ENCODE measurements at places on chromosomes 5 and 9.

GRCh38 chr5:72390836-72391235 is 70.7 kb downstream of the PTCD2 start:
- no peak for DNase-seq

- peak; percentile 88 for DNase-seq
Observed at GRCh38 chr9:124251605-124252378, 6.0 kb upstream of the NEK6 start.

GRCh38 chr5:168298949-168299348 is 7.5 kb downstream of the WWC1 start:
- DNase-seq: no peak

DNA sequence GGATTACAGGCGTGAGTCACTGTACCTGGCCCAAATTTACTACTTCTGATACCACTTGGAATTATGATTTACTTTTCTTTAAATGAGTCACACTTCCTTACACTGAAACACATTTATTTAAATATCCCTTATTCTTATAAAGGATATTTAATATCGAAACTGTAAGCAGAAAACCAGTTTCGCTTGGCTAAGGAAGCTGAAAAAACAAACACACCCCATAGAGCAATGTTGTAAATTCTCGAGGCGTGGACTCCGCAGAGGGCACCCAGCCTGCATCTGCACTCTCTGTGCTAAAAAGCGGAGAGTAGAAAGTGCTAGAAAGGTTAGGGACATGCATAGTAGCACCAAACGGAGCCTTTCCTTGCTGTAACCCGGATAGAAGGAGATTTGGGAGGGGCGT is 86.5 kb downstream of the HMCN2 start:
- DNase-seq: peak; percentile 4

DNA sequence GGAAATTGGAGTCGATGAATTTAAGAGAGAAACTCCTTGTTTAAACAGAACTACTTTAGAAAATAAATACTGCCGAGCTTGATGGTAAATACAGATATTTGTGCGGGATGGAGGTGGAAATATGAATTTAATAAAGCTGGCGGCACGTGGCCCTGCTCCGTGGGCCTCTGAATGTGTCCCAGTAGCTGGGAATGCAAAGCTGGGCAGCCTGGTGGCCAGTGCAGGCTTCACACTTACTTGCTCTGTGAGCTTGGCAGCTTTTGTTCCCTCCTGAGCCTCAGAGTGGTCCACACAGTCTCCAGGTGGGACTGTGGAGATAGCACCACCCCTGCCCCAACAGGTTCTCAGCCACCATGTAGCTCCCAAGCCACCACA is 45.9 kb downstream of the BARX1 start:
- no peak for DNase-seq

DNA sequence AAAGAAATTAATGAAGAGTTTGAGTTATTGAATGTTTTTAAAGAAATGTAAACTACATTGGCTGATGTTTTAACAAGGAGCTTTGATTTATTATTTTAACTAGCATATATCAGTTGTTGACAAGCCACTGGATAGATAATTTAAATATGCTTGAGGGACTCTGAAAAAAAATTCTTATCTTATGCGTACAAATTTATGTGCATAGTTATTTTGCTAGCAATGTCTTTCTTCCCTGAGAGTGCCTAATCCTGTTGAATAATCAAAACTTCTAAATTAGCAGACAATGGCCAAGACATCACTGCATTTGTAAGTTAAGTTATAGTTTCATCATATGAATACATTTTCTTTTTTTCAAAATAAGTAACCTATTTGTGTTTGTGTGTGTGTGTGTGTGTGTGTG is 342.3 kb downstream of the MED10 start:
- no peak for DNase-seq

- DNase-seq: no peak
Observed at GRCh38 chr5:111975133-111975532, 218.1 kb upstream of the NREP start.

GRCh38 chr9:37798677-37799076 is 1.9 kb upstream of the DCAF10 start:
- DNase-seq: no peak

- no peak for DNase-seq
Observed at GRCh38 chr5:135481909-135482311, 29.8 kb upstream of the TIFAB start.

DNA sequence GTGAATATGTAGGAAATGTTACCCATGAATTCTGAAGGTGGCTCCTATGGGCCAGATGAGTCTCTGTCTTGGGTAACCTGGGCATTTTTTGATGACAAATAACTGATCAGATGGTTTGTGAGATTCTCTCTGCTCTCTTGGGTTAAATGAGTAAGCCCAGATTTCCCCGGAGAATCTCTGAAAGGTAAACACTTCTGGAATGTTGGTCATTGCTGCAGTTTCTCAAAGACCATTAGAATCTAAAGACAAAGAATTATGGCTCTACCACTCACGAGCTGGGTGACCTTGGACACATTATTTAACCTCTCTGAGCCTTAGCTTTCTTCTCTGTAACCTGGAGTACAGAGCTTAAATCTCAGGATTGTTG is 191.2 kb downstream of the DAB2IP start:
- peak; percentile 44 for DNase-seq

- no peak for DNase-seq
Observed at GRCh38 chr5:1540831-1541701, 17.3 kb upstream of the LPCAT1 start.

GRCh38 chr9:34010979-34011378 is 37.7 kb downstream of the UBAP2 start:
- DNase-seq: no peak

DNA sequence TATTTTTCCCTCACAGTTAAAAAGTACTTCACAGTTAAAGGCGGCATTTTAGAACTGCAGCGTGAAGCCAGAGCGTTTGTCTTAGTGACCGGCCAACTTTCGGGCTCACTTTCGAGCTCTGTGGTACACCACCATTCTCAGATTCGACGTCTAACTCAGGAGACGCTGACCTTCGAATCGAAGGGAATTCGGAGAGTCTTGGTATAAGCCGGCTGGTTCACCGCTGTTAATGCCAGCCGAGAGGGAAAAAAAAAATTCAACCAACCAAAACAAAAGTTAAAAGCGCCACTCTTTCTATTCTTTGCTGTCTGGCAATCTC is 544 bp upstream of the SNX24 start:
- no peak for DNase-seq

DNA sequence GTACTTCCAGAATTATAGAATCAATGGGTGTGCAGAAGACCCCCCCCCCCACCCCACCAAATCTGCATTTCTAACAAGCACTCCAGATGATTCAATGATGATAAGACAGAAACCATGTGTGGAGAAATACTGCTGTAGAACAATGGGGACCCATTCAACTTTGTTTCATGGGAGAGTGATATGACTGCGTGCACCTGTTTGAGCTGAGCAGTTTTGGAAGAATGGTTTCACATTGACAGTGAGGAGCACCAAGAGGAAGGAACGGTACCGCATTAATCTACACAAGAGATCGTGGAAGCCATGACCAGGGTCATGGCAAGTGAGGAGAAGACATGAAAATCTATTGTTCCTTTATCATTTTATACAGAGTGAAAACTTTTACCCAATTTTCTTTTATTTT is 202.7 kb downstream of the CD180 start:
- no peak for DNase-seq

DNA sequence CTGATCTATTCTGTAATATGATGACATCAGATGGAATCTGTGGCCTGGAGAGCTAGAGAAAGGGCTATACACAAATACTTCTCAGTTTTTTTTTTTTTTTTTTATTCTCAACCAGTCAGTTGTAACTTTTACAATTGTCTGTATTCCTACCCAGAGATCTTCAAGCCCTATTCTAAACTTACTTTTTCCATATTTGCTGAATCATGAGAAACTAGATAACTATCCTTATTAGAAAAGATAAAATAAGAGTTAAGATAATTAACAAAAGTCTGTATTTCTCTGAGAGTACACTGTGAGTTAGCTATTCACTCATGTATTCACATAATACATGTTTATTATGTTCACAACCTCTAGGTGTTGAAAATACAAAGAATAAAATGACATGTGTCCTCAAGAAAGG is 1575.9 kb downstream of the EFNA5 start:
- DNase-seq: no peak

DNA sequence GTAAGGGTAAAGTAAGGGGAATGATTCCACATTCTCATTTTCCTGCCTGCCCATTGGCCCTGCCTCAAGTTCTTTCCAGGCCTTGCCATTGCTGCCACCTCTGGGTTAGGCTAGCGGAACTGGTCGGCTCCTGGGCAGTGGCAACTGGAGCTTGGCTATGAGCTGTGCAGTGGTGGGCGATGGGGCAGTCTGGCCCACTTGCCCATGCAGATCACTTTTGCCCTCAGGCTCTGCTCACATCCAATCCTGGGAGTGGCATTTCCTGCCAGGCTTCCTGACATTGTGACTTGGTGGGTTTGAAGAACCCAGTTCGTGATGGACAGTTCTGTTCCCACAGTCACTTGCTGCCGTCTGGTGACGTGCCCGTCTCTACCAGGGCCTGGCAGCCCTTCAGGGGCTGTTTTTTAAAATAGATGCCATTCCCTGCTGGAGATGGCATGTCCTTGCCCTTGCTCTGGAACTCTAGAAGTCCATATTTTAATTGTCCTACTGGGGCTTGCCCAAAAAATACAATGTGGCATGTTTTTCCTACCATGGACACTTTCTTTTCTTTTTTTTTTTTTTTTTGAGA is 86.1 kb downstream of the FGF18 start:
- DNase-seq: no peak

GRCh38 chr5:144467792-144468191 is 297.1 kb downstream of the KCTD16 start:
- DNase-seq: peak; percentile 39

DNA sequence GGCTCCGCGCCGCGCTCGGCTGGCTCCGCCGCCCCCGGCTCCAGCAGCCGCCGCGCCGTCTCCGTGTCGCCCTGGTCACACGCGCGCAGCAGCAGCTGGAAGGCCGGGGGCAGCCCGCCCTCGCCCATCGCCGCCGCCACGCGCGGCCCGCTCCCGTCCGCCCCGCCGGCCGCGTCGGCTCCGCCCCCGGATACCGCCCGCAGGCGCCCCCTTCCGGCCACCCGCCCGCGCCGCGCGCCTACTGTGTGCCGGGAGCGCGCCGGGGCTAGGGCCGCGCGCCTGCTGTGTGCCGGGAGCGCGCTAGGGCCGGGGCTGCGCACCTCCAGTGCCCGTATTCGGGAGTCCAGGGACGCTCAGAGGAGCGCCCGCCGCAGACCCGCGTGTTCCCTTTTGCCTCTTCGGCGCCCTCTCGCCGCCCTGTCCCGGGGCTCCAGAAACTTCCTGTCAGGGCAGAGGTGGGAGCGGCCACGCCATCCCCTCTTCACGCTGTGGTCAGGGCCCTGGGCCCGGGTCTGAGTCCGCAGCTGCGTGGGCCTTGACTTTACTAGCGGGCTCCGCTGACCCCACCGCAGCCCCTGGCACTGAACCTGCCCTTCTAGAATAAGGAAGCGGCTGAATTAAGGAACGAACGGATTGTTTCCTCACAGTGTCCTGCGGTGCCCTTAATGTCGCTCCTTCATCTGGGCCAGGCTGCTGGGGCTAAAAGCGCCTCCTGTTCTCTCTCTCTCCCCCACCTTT is at the start of gene ANKS6:
Gene ANKS6, minus strand, starts transcription at position 192 of the 738 bp plus-strand sequence. Its CDS starts 64 bp downstream, at position 128.
- peak; percentile 50 for DNase-seq

DNA sequence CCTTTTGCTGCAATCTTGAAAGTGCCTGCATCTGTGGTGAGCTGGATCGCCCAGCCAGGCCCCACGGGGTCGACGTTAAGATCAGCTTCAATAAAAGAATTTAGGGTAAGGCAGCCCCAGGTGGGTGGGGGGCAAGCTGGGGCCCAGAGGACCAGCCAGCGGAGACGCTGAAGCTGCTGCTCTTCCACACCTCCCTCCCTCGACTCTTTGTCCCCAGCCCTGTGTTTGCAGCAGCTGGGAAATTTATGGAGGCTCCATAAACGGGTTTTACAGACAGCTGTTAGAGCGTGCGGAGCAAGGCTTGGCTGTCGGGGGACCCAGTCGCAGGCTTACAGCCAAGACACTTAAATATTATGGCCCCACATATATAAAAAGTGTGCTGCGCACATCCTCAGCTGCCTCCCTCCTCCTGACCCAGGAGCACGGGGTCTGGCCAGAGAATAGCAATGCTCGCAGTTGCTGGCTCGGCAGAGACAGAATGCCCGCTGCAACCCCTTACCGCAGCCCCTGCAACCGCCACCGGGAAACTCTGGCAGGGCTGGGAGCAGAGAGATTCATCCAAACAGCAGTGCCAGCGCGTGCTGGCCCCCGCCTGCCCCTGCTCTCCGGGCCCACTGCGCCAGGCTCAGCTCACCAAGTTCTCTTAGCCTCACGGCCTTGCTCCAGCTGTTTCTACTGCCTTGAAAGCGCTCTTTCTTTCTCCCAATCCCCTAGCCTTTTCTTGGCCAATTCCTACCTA is 28.4 kb upstream of the MVB12B start:
- no peak for DNase-seq

- DNase-seq: no peak
Observed at GRCh38 chr5:159091596-159092331, 8.0 kb downstream of the EBF1 start.

DNA sequence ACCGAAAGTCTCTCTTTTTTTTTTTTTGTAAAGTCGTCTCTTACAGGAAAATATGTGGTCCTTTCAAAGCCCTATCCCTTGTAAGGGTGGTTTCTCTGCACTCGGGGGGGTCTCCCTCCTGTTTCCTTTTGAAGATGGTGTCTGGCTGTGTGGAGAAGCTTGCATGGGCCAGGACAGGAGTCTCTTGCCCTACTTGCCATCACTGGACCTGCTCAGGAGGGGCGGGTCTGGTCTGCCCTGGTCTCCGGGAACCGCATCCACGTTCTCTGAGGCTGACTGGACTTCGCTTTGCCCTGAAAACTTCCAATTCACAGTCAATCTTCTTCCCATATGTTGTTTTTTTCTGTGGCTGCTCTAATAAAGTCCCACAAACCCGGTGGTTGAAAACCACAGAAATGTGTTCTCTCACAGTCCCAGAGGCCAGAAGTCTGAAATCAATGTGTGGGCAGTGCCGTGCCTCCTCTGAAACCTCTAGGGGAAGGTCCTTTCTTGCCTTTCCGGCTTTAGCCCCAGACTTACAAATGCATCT is 92.9 kb upstream of the IER5L start:
- DNase-seq: peak; percentile 74

DNA sequence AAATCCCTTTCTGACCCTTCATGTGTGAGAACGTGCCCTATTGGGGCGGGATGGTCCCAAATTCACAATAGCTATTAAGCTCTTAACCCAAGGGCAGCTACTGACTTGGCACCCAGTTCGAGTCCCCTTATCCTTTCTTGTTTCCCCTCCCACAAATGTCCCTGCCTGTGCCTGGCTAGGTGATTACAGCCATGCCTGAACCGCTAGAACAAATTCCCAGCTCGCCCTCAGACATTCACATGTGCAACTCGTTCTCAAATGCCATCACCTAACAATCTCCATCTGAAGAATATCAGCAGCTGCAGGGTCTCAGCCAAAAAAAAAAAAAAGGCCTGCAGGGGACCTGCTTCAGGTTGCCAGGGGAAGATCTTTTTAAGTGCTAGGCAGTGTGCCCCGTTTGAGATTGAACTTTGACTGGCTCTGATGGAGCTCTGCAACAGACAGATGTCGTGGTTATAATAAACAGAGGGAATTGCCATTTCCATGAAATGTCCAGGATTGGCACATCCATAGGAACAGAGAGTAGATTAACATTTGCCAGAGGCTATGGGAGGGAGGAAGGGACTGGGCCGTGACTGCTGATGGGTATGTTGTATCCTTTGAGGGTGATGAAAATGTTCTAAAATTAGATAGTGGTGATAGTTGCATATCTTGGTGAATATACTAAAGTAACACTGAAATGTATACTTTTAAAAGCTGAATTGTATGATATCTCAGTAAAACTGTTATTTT is 347.2 kb upstream of the WWC1 start:
- DNase-seq: no peak

All from RCC 7860 (cell line).